ENCODE measurements at places on chromosomes 3 and 15.
A peak's percentile ranks its signal among the peaks of the same experiment; 100 is the strongest.

DNA sequence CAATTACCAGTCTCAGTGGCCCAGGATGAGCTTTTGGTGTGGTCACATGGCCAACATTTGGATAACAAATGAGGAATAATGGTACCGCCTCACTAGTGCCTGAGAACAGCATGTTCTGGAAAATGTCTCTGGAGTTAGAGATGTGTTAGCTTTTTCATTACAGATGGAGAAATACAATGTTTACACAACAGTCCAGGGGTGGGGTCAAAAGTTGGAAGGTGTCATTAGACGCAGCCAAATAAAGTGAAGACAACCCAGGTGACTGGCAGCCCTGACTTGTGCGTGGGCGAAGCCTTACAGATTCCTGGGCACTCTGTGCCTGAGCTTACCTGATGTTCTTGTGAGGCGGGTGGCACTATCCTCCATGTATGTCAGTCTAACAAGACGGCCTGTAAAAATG lies 12.8 kb downstream of the IL17RB start:
- no peak for DNase-seq

- DNase-seq, result no peak
Measured at GRCh38 chr3:115927197-115927596, 303.9 kb downstream of the GAP43 start.

- DNase-seq, result no peak
Measured at GRCh38 chr3:144809380-144809779, 837.8 kb downstream of the DIPK2A start.

- peak; percentile 68 for DNase-seq
Measured at GRCh38 chr15:33968224-33968623, at the start of gene CHRM5. CHRM5 (plus strand) TSS chr15:33968497; CDS start chr15:34062718, 94,221 bp downstream.

DNA sequence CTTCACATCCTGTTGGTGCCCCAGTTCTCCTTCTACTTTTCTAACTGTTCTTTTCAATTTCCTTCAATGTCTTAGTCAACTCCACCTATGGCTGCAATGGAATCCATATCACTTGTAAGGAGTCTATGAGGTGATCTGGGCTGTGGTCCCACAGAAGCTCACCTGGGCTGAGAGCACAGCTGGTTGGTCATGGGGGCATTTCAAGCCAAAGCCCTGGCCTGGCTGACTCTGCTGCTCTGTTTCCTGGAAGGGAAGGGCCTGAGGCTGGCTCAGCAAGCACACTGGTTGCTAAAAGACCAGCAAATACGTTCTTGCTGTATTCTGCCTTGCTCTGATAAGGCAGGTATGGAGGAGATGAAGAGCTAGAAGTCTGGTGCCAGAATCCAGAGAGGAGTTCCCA lies 29.0 kb downstream of the AMOTL2 start:
- no peak for DNase-seq

GRCh38 chr3:161557445-161558150 lies 61.0 kb downstream of the OTOL1 start:
- DNase-seq, result no peak

DNA sequence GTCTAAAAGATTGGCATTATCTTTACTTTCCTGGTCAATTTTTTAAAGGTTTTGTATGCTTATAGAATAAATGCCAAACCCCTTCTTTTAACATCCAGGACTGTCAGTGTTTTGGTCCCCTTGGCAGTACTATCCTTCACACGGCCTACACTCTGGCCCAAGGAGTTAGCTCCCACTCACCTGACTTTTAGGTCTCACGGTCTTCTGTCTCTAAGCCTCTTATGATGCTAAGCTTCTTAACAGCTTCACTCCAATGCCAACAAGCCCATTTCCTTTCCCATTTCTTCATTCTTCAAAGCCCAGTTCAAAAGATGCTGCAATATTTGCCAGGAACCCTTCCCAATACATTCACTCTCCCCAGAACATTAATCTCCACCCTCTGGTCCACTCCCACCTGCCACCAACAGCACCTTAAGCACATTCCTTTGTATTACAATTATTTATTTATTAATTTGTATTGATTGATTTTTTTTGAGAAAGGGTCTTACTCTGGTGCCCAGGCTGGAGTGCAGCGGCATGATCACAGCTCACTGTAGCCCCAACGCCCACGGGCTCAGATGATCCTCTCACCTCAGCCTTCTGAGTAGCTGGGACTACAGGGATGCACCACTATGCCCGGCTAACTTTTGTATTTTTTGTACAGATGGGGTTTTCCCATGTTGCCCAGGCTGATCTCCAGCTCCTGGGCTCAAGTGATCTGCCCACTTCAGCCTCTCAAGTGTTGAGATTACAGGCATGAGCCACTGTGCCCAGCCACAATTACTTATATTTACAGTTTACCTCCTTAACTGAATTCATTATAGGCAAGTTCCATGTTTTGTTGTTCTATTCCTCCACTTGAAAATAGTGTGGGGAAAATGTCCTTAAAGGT lies 27.8 kb downstream of the IFT80 start:
- DNase-seq, result no peak

Data from NCI-H748 treated with DMSO at 0.1 percent for 48 hours (cell line).